ENCODE measurements at places on chromosomes 4 and X.

DNA sequence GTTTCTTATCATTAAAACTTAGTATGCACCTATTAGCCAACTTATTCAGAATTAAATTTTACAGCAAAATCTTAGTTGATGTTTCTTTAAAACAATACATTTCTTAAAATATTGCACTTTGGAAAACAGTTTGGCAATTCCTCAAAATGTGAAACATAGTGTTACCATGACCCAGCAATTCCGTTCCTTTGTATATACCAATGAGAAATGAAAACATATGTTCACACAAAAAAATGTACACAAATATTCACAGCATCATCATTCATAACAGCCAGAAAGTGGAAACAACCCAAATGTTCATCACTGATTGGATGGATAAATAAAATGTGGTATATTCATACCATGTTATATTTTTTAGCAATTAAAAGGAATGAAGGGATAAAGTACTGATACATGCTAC, 50.2 kb downstream of the WDR44 start:
- no peak for DNase-seq

GRCh38 chr4:100367451-100367850, 150.4 kb downstream of the EMCN start:
- DNase-seq = no peak

- DNase-seq = no peak
Measured at GRCh38 chr4:40564815-40565483, 64.7 kb downstream of the RBM47 start.

- no peak for DNase-seq
Measured at GRCh38 chrX:45166781-45167180, 33.9 kb downstream of the DIPK2B start.

- no peak for DNase-seq
Measured at GRCh38 chr4:187910741-187911140, 84.8 kb upstream of the ZFP42 start.

- DNase-seq = no peak
Measured at GRCh38 chrX:24153796-24154189, 4.3 kb downstream of the ZFX start.

DNA sequence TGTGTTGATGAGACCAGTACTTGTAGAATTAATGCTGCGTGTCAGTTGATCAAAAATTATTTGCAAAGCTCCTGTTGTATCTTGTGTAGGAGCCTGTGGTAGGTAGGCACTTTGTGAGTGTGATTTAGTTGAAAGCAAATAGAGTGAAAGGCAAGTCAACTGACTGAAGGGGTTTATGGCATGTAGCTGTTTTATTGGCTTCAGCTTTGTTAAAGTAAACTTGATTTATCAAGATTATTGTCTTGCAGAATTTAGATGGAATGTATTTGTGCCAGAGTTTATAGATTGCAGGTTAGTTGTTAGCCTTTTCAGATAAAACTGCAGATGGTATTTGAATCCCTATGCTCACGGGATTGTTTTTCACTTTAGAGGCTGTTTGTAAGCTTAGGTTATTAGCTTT, 128.0 kb downstream of the FRAS1 start:
- DNase-seq = no peak

DNA sequence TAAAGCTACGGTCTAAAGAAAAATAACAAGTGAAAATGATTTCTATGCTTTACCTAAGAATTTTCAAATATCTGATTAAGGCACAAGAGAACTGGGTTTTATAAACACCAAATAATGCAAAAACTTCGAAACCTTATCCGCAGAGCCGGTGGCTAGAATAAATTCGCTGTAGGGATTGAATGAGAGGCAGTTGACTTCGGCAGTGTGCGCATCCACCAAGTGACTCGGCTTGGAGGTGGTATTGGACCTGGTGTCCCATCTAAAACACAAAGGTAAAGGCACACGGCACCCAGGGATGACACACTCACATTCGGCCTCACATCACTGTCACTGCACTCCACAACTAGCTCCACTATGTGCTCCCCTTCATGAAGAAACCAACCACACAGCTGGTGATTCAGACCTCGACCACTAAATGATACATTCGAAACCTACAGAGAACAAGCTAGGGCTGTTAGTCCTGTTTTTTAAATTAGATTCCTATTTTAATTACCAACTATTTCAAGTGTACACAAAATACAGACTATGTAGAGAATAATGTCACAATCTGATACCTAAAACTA, 17.5 kb downstream of the RBBP7 start:
- DNase-seq = no peak

GRCh38 chr4:182225257-182225852, 17.8 kb upstream of the TENM3 start:
- DNase-seq = no peak

- no peak for DNase-seq
Measured at GRCh38 chr4:77564231-77564630, 41.4 kb upstream of the CXCL13 start.

DNA sequence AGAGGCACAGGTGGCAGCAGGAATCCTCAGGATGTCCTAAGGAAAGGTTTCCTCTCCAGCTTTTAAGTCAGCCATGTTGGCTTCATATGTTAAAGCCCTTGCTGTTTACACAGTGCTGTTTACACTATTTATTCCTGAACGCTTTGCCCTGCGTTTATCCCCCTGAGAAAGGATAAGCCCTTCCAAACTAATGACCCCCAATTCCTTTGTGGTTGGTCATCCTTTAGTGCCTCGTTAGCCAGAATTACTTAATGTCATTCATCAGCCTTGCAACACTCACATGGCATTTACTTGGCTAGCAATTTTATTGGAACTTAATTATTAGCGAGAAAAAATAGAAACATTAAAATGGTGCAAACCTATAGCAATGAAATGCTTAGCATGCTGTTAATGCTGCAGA, 23.8 kb downstream of the VCX2 start:
- DNase-seq = no peak

DNA sequence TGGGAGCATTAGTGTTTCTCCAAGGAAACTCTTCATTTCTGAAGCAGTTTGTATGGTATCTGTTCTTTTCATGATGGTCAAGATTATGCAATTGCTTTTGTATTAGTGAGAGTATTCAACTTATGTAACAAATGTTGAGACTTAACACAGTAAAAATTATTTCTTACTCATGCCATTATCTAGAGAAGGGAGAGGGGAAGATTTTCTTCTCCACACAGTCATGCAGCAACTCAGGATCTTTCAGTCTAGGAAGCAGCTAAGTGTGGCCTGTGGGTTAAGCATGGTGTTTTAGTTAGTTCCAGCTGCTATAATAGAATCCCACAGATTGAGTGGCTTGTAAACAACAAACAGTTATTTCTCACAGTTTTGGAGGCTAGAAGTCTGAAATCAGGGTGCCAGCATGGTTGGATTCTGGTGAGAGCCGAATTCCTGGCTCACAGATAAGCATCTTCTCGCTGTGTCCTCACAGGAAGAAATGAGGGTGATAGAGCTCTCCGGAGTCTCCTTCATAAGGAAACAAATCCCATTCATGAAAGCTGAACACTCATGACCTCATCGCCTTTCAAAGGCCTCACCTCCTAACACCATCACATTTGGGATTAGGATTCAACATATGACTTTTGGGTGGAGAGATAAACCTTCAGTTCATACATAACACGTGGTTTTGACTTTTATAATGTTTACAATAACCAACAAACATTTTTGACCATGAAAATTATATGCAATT, 101.2 kb downstream of the FRMPD4 start:
- DNase-seq = no peak

GRCh38 chr4:55008166-55009056, 117.0 kb downstream of the KDR start:
- no peak for DNase-seq

GRCh38 chrX:23783589-23784469, 856 bp downstream of the SAT1 start:
- no peak for DNase-seq

GRCh38 chr4:68907788-68908700, 43.6 kb downstream of the UGT2A3 start:
- DNase-seq = no peak

All from activated CD4-positive, CD25-positive, alpha-beta regulatory T cell treated with anti-CD3 and anti-CD28 coated beads, Interleukin-2, amount 50 U/mL, for 16 hours (primary cell).